ENCODE measurements at places on chromosomes 3 and 15.

GRCh38 chr3:106086038-106086437, 217.2 kb upstream of the CBLB start:
- DNase-seq = no peak

DNA sequence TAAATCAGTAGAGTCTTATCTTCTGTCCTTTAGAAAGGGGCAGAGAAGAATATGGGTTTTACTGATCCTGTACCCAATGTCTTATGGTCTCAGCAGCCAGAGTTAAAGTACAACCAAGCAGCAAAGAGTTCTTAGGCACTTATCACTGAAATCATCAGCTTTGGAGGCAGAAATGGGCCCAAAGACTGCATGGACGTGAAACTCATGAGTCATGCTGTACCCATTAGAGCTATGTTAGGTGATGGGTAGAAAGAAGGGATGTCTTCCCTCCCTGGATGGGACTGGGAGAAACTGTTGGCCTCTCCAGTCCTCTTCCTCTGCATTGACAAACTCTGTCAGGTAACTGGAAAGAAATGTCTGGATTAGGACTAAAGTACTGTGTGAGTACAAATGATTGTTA, 63.4 kb downstream of the EOMES start:
- no peak for DNase-seq

- no peak for DNase-seq
Observed at GRCh38 chr3:135739779-135740178, 225.7 kb upstream of the PPP2R3A start.

DNA sequence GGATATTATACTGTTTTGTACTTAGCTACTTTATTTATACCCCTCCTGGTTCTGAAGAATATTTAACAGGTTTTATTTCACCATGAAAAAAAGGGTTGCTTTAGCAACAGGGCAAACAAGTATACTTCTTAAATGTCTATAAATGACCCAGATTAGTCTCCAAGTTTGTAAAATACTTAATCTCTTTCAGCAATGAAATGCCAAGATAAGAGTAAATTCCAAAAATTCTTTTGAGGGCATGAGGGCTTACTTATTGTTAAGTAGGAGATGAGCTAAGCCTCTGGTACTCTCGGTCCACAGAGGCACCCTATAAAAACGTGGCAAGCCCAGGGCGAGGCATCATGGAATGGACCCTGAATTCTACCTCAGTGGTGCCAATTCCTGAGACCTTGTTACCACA, 264.8 kb upstream of the NSMCE3 start:
- DNase-seq = no peak

- DNase-seq = no peak
Observed at GRCh38 chr3:172138193-172138537, 98.8 kb downstream of the FNDC3B start.

- no peak for DNase-seq
Observed at GRCh38 chr3:183880121-183880520, 4.6 kb downstream of the PARL start.

DNA sequence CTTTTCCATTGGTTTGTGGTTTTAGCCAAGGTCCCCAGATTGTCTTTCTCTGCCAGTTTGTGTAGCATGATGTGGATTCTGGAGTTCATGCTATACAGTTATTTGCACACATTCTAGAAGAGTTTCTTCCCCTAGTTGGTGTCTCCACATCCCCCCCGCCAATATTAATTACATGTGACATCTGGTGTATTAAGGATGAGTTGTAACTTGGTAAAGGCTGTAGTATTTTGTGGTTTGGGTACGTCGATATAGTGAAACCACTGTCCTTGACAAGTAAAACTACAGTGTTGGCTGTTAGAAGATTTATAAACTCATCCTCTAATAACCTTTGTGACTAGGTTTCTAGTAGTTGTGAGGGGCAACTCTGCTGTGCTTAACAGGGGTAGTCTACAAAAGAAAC, 23.7 kb upstream of the P4HTM start:
- no peak for DNase-seq

DNA sequence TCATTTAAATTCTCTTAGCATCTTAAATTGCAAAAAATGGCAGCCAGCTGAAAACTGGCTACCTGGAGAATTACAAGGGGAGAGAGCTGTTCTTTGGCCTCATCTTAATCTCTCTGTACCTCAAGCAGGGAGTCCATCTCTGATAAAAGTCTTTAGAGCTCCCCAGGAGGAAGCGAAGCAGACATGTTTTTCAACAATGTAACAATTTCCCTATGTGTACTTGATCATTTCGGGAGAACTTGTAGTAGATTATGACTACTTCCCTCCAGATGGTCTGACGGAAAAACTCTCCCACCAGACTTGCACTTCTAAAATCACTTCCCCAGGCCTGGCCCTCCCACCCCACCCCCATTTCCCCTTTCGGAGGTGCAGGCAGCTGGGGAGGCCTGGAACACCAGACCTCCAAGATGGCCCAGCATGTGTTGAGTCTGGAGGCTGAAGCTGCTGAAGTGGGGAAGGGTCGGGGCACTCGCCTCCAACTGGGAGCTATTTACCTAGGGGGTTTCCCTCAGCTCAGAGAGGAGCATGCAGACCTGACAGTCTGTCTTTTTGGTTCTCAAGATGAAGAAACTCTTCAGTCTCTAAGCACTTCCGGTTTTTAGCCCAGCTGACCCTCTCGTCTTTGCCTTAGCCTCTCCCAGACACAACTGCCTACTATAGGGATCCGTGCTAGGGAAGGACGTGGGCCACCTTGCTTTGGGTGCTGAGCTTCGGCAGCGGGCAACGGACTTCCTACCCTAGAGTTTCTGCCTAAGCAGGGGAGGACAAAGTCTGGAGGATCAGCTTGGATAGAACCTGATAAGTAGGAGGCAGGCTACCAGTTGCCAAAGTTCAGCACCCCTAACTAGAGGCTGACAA, 164.0 kb upstream of the TBL1XR1 start:
- DNase-seq = no peak

All from NCI-H187 (cell line).